ENCODE measurements at places on chromosomes 13 and 19. TPM values are rescaled to one million over a fixed set of nuclear protein-coding genes. Genes with fewer than 3 reads are reported as not detected.

The TIMM29 gene
- total RNA-seq: 37.2 TPM

The KLHL1 gene
- total RNA-seq: not detected

The MPHOSPH8 gene
- total RNA-seq: 19.2 TPM

The S1PR4 gene
- total RNA-seq: 0.73 TPM
